ENCODE measurements at places on chromosomes 3 and 15. TPM values are rescaled to one million over a fixed set of nuclear protein-coding genes. Genes with fewer than 3 reads are reported as not detected.
A peak's percentile ranks its signal among the peaks of the same experiment; 100 is the strongest.

GRCh38 chr15:69543681-69544364 lies 91.2 kb downstream of the RPLP1 start:
- no peak for DNase-seq

DNA sequence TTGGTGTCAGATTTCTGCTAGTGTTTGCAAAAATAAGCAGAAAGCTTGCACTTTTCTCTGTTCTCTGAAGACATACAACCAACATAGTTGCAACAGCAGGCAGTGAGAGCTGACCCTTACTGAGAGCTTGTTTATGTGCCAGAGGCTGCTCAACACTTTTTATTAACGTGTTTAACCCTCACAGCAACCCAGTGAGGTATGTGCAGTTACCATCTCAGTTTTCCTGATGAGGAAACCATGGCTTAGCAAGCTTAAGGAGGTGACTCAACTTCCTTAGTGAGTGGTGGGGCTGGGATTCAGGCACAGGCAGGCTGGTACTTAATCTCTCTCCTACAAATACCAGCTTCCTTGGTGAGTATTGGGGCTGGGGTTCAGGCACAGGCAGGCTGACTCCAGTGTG lies 158.1 kb upstream of the CTDSPL start:
- no peak for DNase-seq

GRCh38 chr15:40823572-40824343 lies 4.8 kb downstream of the PPP1R14D start:
- DNase-seq = no peak

- no peak for DNase-seq
These were observed 9.8 kb upstream of the SUCNR1 start for GRCh38 chr3:151863611-151864010.

DNA sequence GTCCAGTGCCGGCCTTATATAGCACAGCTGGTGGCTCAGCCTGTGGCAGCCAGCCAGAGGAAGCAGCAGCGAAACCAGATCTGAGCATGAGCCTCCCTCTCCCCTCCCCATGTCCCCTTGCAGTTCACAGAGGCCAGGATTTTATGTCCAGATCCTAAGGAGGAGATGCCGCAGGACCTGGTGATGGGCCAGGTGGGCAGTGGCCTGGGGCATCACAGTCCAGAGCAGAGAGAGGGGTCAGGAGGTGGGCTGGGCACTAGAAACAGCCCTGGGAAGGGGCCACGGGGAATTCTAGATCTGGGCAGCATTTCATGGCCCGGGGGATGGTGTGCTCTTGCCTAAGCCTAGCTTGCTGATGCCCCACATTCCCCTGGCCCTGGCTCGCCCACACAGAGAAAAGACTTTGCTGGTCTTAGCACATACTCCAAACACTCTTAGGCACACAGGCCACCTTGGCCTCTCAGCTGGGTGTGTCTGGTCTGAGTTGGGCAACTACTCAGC lies 259 bp upstream of the CILP start:
- DNase-seq = peak; percentile 78

DNA sequence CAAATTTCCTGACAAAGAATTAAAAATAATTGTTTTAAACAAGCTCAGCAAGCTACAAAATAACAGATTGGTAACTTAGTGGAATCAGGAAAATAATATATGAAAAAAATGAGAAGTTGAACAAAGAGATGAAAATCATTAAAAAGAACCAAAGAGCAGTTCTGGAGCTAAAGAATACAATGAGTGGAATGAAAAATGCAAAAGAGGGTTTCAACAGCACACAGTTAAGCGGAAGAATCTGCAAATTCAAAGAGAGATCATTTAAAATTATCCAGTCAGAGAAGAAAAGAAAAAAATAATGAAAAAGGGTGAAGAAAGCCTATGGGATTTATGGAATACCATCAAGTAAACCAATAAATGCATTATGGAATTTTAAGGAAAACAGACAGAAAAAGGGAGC lies 6.2 kb upstream of the GABRR3 start:
- DNase-seq = no peak

DNA sequence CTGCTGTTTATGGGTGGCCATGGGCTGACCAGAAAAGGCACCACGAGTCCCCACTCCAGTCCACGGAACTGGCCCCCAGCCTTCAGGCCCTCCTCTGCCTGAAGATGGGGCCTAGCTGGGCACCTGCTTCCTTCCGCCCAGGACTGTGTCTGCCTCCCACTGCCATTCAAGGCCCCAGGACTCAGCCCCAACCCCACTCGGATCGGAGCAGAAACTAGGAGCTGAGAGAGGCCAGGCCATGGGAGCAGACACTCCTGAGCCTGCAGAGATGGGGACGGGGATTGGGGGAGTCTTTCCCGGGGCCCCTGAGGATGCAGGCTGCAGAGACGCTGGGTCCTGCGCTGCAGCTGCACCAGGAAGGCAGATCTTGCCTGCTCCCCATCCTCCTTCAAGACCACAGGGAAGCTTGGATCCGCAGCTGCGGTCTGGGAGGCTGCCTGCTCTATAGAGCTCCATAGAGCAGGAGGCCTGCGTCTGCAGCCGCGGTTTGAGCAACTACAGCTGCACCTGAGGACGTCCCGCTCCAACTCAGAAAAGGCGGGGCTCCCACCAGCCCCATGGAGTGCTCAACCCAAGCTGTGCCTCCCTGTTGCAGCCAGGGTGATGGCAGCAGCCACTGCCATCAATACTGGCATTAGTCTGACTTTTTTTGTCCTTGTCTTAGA lies 383.9 kb upstream of the TMCO5A start:
- DNase-seq = no peak

DNA sequence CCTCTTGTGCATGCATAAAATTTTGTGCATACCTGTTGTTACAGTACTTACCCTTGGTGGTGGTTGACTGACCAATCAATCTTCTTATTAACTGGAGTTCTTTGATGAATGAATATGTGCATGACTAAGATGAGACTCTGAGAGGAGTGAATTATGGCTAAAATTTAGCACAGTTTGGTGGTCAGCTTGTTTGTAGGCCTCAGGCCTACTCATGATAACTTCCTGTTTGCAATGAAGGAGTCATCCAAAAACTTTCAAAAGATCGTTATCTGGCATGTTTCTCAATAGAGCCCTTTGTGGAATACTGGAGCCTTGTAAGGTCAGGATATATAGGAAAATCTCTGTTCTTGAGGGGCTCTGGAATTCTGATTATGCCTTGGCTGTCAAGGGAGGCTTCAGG lies 66.5 kb downstream of the LEKR1 start:
- no peak for DNase-seq

DNA sequence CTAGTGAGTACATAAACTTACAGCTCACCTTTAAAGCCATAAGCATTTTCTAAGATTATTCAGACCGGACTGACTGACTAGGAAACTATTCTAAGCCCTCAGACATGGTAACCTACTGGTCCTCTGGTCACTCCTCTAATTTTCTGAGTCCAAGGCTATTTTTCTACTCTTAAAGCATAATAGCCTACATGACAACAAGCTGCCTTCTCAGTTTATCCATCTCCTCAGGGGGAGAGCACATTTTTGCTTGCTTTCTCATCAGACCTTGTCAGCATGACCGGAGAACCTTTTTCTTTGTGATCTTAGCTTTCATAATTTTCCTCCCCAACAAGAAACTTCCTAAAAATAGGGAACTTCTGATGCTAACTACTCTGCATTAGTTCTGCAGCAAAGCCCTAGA lies 38.4 kb downstream of the UBP1 start:
- DNase-seq = no peak

GRCh38 chr15:38190501-38190900 lies 62.1 kb upstream of the SPRED1 start:
- DNase-seq = no peak

GRCh38 chr15:29125382-29126207 lies 144.0 kb downstream of the NSMCE3 start:
- DNase-seq = no peak

DNA sequence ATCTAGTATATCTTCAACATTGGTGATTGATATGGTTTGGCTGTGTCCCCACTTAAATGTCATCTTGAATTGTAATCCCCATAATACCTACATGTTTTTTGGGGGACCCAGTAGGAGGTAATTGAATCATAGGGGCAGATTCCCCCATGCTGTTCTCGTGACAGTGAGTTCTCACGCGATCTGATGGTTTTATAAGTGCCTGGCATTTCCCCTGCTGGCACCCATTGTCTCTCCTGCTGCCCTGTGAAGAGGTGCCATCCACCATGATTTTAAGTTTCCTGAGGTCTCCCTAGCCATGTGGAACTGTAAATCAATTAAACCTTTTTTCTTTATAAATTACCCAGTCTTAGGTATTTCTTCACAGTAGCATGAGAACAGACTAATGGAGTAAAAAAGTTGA lies 1094.6 kb downstream of the ROBO2 start:
- no peak for DNase-seq

DNA sequence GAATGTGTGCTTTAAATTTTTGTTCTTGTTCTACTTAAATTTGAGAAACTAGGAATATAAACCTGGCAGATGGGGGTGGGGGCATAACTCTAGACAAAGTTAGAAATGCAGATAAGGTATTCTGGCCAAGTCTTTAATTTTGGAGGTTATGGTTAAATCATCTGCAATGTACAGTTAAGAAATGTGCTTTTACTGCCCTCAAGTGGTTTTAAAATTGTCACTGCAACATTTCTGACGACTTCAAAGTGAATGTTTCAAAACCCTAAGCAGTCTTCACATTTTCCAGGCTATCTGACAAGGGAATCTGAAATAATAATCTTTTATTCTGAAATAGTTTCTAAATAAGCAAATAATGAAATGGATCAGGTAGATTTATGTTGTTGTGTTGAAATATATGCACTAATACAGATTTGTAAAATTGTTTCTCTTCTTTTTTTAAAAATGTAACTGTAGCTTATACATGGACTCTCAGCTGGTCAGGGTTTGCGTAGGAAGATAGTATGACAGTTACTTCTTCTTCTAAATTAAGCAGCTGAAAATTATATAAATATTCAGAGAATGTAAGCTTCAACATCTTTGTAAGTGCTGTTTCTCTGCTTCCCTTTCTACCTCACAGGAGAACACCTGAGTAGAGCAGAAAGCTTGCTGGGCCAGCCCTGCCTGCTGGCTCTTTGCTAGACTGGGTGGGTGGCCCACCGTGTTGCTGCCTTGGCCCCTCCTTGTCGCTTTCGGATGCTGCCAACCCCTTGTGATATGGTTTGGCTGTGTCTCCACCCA lies 45.0 kb downstream of the SUCNR1 start:
- no peak for DNase-seq

GRCh38 chr15:31019986-31020385 lies 28.6 kb upstream of the MTMR10 start:
- DNase-seq = no peak

DNA sequence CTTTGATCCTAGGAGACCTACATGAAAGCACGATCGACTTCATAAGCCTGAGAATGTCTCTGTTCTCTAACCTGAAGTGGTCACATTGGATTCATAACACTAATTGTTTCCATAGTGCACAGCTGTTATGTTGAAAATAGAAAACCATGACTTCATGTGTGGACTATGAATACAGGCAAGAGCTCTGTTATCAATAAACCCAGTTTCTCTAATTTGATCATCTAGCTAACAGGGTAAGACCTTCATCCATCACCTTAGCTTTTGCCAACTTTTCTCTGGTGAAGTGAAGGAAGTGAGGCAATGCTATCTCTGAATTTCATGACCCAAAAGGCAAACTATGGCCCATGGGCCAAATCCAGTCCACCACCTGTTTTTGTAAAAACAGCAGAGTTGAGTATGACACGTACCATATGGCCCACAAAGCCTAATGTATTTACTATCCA lies 27.2 kb downstream of the ABI3BP start:
- DNase-seq = no peak

DNA sequence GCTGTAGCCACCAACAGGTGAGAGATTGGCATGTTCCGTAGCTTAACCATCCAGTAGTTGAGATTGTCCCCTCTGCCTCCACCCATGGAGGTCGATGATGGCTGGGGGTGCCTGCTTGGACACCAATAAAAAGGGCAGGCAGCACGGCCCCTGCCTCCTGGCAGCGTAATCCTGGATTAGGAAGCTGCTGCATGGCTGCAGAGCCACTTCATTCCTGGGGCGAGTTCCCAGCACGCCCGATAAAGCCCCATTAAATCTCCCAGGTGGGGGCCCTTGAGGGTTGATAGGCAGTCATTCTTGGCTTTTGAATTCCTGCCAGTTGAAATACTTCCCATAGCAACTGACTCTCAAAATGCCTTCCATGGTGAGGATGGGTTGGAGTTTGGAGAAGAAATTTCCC lies 67.8 kb downstream of the PLXNA1 start:
- no peak for DNase-seq

GRCh38 chr3:133092681-133093080 lies 54.5 kb downstream of the TMEM108 start:
- no peak for DNase-seq

- no peak for DNase-seq
These were observed 41.5 kb upstream of the MFGE8 start for GRCh38 chr15:88954431-88955277.

GRCh38 chr3:10332481-10333348 lies 11.8 kb upstream of the SEC13 start:
- no peak for DNase-seq

- DNase-seq = peak; percentile 57
These were observed 2.6 kb upstream of the CEMIP start for GRCh38 chr15:80776420-80777045.

- DNase-seq = no peak
These were observed 6.3 kb downstream of the STARD5 start for GRCh38 chr15:81317642-81318017.

- no peak for DNase-seq
These were observed 25.7 kb downstream of the PBRM1 start for GRCh38 chr3:52660046-52660445.

DNA sequence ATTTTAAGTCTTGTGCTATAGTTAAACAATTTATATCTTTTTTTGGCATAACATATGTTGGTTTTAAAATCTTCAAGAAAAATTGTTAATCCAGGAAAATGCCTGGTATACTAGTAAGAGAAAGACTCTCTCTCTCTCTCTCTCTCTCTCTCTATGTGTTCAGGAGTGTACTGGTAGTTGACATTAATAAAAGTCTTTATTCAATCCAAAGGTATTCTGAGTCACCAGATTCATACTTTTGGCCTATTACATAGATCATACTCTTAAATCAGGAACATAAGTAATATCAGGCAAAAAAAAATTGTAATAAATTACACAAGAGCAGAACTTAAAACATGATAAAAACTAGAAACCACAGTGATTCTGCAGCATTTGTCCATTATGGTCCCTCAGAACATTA lies 70.2 kb downstream of the TFG start:
- DNase-seq = no peak

- no peak for DNase-seq
These were observed 2.5 kb upstream of the RFTN1 start for GRCh38 chr3:16515885-16516420.

CLDN16 gene
- 35.9 TPM for polyA plus RNA-seq

HAPLN3 gene
- 4.1 TPM for polyA plus RNA-seq

GOLGA8N gene
- 14.8 TPM for polyA plus RNA-seq

DMXL2 gene
- 52.9 TPM for polyA plus RNA-seq

ZSCAN29 gene
- 31.9 TPM for polyA plus RNA-seq

LNP1 gene
- polyA plus RNA-seq = 7.2 TPM

CCDC39 gene
- polyA plus RNA-seq = 4.7 TPM

ROBO2 gene
- polyA plus RNA-seq = 89.9 TPM

VEPH1 gene
- 47.9 TPM for polyA plus RNA-seq

SEMA7A gene
- 5.2 TPM for polyA plus RNA-seq

ARHGAP31 gene
- 14.4 TPM for polyA plus RNA-seq

FGF7 gene
- polyA plus RNA-seq = 20.0 TPM

NPRL2 gene
- polyA plus RNA-seq = 30.2 TPM

NOP10 gene
- polyA plus RNA-seq = 152 TPM

CHL1 gene
- 17.1 TPM for polyA plus RNA-seq

ST3GAL6 gene
- polyA plus RNA-seq = 56.4 TPM

ARGFX gene
- not detected for polyA plus RNA-seq

ADGRG7 gene
- polyA plus RNA-seq = not detected
